ENCODE measurements at places on chromosomes 1 and 21. TPM values are rescaled to one million over a fixed set of nuclear protein-coding genes. Genes with fewer than 3 reads are reported as not detected.

Gene LCE1D
- total RNA-seq: not detected

Gene KIF17
- 1.8 TPM for total RNA-seq

Gene TRIM46
- 5.2 TPM for total RNA-seq

Gene ATP5PO
- total RNA-seq: 384 TPM

Gene CFHR4
- not detected for total RNA-seq

Gene CD247
- total RNA-seq: not detected

All from bronchus fibroblast of lung (primary cell).